AG09319 (cell line): ENCODE measurements at places on chromosomes 12 and 14.

DNA sequence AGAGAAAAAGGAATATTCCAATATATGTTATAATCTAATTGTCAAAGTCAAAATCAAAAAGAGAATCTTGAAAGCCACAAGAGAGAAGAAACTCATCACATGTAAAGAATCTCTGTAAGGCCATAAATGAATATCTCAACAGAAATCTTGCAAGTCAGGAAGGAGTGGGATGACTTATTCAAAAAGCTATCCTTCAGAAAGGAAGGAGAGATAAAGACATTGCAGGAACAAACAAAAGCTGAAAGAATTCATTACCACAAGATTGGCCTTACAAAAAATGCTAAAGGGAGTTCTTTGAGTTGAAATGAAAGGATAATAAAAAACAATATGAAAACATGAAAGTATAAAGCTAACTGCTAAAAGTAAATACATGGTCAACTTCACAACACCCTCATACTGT lies 286.8 kb downstream of the LRIG3 start:
- DNase-seq = no peak

DNA sequence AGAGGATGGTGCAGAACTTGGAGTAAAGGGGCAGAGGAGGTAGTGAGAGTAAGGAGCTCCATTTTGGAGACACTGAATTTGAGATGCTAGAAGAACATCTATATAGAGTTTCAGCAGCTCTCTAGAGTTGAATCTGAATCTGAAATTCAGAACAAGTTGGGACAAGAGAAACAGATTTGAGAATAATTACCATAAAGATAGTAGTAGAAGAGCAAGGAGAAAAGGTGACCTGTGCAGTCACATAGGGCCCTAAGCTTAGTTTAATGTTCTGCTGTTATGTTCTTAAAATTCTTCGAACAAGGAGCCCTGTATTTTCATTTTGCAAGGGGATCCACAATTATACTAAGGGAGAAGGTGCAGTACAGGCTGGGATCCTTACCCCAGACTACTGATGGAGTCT lies 7.4 kb downstream of the REM2 start:
- no peak for DNase-seq

DNA sequence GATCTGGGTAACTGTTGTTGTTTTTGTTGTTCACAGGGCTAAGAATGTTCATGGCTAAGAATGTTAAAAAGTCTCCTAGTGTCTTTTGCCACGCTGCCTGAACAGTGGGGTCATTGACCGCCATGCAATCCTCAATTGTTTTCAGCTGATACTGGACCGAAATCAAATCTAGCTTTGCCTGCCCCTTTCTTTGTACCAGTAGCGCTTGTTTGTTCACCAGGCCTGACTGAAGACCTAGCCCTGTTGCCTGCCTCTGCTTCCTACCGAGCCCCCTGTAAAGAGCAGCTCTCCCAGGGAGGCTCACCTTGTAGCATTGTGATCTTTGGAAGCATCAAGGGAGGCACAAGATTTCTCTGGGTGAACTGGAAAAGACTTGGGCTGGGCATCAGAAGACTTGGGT lies 6.7 kb downstream of the PSEN1 start:
- no peak for DNase-seq

GRCh38 chr14:94612580-94613554 lies 676 bp downstream of the SERPINA3 start:
- DNase-seq = no peak

DNA sequence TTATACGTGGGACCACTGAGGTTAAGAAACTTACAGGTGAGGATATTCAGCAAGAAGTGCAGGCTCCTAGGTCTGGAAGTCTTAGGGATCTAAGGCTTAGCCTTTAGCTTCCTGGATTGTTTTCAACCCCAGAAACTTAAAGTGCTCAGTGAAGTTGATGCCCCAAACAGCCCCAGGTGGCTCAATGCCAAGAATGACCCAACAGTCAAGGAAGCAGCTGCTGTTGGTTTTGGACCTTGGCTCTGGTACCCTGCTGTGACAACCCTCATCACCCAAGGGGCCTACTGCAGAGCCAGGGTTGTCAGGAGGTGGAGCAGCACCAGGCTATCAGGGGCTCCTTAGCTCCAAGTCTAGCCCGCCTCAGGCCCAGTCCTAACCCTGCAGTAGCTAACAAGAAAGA lies 36.8 kb downstream of the VDR start:
- no peak for DNase-seq

DNA sequence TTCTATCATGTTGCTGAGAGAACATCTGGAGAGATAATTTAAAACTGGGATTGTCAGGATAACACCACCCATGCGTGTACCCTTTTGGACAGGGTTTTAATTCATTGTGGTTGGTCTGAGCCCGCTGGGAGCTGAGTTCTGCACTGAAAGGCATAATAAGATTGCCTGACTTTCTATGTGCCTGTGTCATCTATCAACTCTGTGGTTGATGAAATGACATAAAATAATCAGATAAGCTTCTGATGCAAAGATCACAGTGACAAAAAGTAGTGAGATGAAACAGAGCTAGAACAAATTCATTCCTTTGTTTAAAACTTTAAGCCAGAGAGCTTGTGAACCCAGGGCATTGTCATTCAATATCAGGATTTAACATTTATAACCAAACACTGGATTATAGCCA lies 98.7 kb downstream of the BBS10 start:
- no peak for DNase-seq

- peak; percentile 75 for DNase-seq
Measured at GRCh38 chr12:105053116-105053572, 31.1 kb downstream of the ALDH1L2 start.

GRCh38 chr12:110330544-110330943 lies 49.5 kb downstream of the ATP2A2 start:
- DNase-seq = no peak

DNA sequence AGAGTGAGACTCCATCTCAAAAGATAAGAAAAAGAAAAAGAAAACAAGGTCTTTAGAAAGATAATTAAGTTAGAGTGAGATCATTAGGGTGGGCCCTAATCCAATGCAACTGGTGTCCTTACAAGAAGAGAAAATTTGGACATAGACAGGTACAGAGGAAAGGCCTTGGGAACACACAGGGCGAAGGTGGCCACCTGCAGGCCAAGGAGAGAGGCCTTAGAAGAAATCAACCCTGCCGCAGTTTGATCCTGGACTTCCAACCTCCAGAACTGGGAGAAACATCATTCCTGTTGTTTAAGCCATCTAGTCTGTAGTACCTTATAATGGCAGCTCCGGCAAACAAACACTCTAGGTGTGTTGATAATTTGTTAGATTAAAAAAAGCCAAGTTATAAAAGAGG lies 491.9 kb downstream of the MED13L start:
- no peak for DNase-seq
